NCI-H1694 (cell line): ENCODE measurements at places on chromosomes 1 and 21.

- DNase-seq: no peak
These were observed 34.1 kb downstream of the KRTAP21-3 start for GRCh38 chr21:30684506-30684905.

DNA sequence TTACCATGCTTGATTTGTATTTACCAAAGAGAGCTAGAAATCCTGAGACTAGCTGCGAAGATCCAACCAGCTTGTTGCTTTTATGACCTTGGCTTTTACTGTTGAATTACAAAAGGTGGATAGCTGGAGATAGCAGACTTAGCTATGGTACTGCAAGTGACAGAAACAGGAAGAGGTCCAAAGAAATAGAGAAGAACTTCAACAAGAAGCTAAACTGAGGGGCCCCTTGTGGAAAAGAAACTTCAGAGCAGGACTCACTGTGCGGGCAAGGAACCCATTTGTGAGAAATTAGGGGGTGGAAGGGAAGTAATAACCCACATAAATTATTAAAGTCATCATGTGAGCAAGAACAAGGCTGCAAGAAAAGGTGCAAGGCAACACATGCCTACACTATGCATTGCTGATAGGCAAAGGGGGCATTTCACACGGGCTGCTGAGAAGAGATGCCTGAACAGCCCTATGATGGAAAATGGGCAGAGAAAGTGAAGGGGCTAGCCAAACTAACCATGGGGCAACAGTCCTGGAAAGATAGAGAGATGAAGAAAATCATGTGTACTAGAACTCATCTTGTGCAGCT lies 116.6 kb upstream of the PRDX6 start:
- DNase-seq: no peak

GRCh38 chr1:221276896-221277409 lies 397.7 kb downstream of the HLX start:
- DNase-seq: no peak

- DNase-seq: no peak
These were observed 13.5 kb downstream of the NTRK1 start for GRCh38 chr1:156874142-156874541.

- DNase-seq: no peak
These were observed 585.8 kb upstream of the RGS18 start for GRCh38 chr1:191572479-191572878.

DNA sequence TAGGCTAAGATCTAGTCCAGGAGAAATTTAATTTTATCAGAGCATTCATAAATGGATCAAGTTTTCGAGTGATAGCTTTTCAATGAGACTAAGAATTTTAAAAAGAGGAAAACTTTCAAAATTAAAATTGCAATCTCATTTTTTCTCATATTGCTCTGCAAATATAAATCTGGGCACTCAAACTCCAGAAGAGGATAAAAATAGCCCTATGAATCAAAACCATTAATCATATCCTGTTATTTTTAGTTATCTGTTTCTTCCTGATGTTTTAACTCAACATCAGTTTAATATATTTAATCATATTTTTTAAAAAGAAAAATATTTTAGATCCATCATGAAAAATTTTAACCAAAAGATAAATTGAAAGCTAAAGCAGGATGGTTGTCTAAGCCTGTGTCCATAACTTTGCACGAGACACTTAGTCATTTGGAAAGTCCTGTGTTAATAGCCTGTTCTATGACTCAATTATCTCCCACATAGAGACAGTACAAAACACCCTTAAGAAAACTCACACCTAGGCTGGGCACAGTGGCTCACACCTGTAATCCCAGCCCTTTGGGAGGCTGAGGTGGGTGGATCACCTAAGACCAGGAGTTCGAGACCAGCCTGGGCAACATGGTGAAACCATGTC lies 17.1 kb upstream of the PRRC2C start:
- DNase-seq: no peak

DNA sequence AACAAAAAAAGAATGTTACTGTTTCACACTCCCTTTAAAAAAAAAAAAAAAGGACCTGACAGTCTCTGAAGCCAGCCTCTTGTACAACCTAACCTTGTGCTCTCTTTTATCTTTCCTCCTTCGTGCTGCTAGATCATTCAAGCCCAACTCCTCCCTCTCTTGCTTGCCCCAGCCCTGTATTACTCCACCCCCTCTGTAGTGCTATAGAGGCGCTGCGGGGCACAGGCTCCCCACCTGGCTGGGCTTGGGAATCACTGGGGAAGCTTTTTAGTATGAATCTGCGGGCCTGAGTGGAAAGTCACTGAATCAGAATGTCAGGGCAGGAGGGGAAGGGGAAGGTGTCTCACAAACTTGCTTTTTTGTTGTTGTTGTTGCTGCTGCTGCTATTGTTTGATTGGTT lies 383.7 kb upstream of the CAMK1G start:
- DNase-seq: no peak

GRCh38 chr21:37829447-37829846 lies 86.8 kb downstream of the KCNJ6 start:
- DNase-seq: peak; percentile 88

DNA sequence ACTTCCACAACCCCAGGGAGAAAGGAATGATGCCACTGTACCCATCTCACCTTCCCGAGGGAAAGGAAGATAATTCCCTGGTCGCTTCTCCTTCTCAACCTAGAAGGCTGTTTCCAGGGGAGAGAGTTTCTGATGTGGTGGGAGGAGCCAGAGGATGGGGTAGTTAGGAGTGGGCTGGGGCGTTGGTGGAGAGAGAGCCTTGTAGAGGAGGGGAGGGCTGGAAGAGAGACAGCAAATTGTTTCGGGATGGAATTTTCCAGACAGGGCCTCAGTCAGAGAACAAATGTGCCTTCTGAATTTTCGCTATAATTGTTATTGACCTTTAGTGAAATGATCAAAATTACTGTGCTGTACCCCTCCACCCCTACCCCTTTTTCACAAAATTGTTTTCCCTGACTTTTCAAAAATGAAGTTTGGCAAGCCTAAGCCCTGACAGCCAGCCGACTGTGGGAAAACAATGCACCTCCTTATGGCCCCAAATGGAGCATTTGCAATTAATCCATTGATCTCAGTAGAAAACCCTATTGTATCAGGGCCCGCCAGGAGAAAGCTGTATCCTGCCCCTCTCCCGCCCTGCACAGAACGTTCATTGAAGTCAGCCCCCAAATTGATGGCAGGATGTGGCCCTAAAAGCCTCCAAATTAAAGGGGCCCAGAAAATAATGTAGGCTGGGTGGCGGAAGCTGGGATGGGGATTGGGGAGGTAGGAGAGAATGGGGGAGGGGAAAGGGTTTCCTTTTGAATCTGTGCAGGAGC lies 69.1 kb upstream of the JUN start:
- DNase-seq: no peak

- no peak for DNase-seq
These were observed 31.9 kb upstream of the NRDC start for GRCh38 chr1:51910221-51911000.

GRCh38 chr21:15908187-15908586 lies 178.4 kb downstream of the USP25 start:
- DNase-seq: no peak

GRCh38 chr1:240019524-240019923 lies 72.2 kb upstream of the FMN2 start:
- no peak for DNase-seq

DNA sequence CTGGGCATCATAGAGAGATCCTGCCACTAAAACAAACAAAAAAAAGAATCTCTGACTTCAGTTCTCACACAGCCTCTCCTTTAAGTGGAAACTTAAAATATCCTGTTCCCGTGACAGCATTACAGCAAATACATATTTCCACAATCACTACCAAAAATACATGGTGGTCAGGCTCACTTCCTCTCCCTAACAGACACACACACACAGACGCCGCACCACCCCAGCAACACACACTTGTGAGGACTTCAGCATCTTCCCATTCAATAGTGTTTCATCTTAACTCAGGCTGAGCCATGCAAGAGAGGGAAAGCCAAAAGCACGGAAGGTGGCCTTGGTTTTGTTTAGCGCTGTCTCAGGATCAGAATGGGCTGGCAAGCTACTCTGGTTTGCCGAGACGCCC lies 21.9 kb downstream of the KIAA1614 start:
- no peak for DNase-seq

DNA sequence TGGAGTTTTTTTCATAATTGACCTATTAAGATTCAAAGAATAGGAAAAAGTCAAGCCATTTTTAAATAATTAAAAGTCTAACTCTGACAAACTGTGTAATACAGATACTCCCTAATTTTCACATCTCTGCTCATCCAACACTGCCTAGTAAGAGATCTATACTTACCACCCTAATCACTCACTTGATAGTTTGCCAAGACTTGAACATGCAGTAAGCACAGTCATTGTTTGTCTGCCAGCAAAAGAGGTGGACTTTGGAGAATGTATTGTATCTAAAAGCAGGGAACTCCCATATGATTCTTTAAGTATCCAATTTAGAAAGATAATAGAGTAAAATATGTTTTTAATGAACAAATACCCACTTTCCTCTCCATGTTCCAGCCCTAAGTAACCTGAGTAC lies 15.5 kb downstream of the TMEM59 start:
- DNase-seq: no peak

DNA sequence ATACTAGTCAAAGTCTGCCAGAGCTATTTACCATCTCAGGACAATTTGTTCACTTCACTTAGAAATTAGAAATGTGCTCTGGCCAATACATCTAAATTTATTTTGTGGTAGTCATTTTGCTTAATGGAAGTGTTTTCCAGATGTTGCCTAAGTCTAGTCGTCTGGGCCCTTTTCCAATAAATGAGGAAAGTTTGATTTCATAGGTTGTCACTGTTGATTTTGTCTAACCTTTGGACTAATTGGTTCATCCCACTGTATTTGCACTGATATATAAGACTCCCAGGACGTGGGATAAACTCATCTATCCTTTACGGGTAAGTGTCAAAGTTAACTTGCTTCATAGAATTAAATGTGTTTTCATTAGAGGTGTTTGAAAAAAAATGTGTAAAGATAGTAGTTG lies 79.1 kb downstream of the TPR start:
- no peak for DNase-seq

DNA sequence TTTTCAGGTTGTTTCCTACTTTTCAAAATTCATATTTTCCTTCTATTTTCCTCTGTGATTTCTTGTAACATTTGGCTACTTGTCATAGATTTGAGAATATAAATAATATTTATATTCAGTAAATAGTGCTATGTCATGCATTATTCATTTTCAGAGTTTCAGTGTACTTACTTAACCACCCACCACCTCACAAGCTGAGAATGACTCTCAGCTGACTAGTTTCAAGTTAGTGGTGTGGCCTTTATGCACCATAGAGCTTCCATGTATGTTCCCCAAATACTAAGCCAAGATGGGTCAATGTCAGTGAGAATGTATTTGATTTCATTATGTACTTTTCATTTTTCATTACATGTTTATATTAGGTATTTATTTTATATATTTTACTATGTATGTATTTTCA lies 56.9 kb upstream of the RGS1 start:
- no peak for DNase-seq
